Placental pericyte (primary cell): ENCODE measurements at places on chromosomes 2 and 18. TPM values are rescaled to one million over a fixed set of nuclear protein-coding genes. Genes with fewer than 3 reads are reported as not detected.

The PLGLB1 gene
- total RNA-seq: 1.0 TPM in 1 of 2 replicates, not detected in the other

The CACNB4 gene
- total RNA-seq: under 0.01 and 0.14 TPM in 2 replicates

The COL5A2 gene
- 421 and 595 TPM in 2 replicates for total RNA-seq

The IL1B gene
- 183 and 305 TPM in 2 replicates for total RNA-seq

The PARD6G gene
- 0.88 and 4.4 TPM in 2 replicates for total RNA-seq

The TGFA gene
- not detected in 2 replicates for total RNA-seq

The APOB gene
- total RNA-seq: under 0.01 TPM in 1 of 2 replicates, not detected in the other

The MBD2 gene
- total RNA-seq: 18.8 and 26.2 TPM in 2 replicates

The REG3G gene
- total RNA-seq: not detected in 2 replicates

The ZNF513 gene
- 11.5 and 12.3 TPM in 2 replicates for total RNA-seq

The IL36RN gene
- under 0.01 TPM in 1 of 2 replicates, not detected in the other for total RNA-seq

The FTCDNL1 gene
- total RNA-seq: 0.22 and 0.43 TPM in 2 replicates

The VRK2 gene
- total RNA-seq: 15.5 and 35.9 TPM in 2 replicates

The SLC23A3 gene
- 0.57 and 1.1 TPM in 2 replicates for total RNA-seq

The MAP3K19 gene
- total RNA-seq: not detected in 2 replicates

The CROCC2 gene
- not detected in 2 replicates for total RNA-seq

The PLCD4 gene
- total RNA-seq: 0.22 and 1.4 TPM in 2 replicates

The CYP26B1 gene
- total RNA-seq: under 0.01 and 4.9 TPM in 2 replicates

The HRH4 gene
- total RNA-seq: under 0.01 and 0.14 TPM in 2 replicates

The CHPF gene
- 193 and 332 TPM in 2 replicates for total RNA-seq

The NT5C1B gene
- total RNA-seq: not detected in 2 replicates

The INHA gene
- total RNA-seq: 0.22 TPM in 1 of 2 replicates, not detected in the other

The HOXD8 gene
- total RNA-seq: 6.3 TPM in 1 of 2 replicates, not detected in the other

The ERICH2 gene
- not detected in 2 replicates for total RNA-seq

The LIMS4 gene
- 18.6 and 22.8 TPM in 2 replicates for total RNA-seq

The ALK gene
- total RNA-seq: 0.29 TPM in 1 of 2 replicates, not detected in the other

The RNF138 gene
- total RNA-seq: 12.7 and 25.2 TPM in 2 replicates

The ZNF521 gene
- 33.6 and 41.8 TPM in 2 replicates for total RNA-seq

The SCG2 gene
- total RNA-seq: 3.0 and 5.3 TPM in 2 replicates

The GAREM2 gene
- 1.3 TPM in 2 replicates for total RNA-seq

The LOXHD1 gene
- not detected in 2 replicates for total RNA-seq

The TTC32 gene
- 6.1 and 9.9 TPM in 2 replicates for total RNA-seq

The VSNL1 gene
- total RNA-seq: 0.22 and 1.9 TPM in 2 replicates

The PRKAG3 gene
- not detected in 2 replicates for total RNA-seq

The LYPD6B gene
- 5.4 and 12.5 TPM in 2 replicates for total RNA-seq

The MC4R gene
- not detected in 2 replicates for total RNA-seq

The OLA1 gene
- 85.8 and 106 TPM in 2 replicates for total RNA-seq
